ENCODE measurements at places on chromosomes 2 and 18.

GRCh38 chr18:63590373-63590772 lies 3.2 kb downstream of the SERPINB13 start:
- DNase-seq, result no peak

- peak; percentile 75 for DNase-seq
Observed at GRCh38 chr18:10379522-10379921, 74.9 kb upstream of the APCDD1 start.

DNA sequence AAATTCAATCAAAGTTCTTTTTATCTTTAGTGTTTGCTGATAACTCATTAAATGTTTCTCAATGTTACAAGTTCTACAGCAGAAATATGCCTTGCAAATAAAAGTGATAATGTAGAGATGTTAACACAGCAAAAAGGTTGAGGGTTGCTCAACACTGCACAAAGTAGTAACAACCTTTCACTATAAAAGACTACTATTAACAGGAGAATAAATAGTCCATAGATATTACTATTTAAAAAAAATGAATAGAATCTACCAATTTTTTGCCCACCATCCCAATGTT lies 378.1 kb downstream of the RBM43 start:
- no peak for DNase-seq

DNA sequence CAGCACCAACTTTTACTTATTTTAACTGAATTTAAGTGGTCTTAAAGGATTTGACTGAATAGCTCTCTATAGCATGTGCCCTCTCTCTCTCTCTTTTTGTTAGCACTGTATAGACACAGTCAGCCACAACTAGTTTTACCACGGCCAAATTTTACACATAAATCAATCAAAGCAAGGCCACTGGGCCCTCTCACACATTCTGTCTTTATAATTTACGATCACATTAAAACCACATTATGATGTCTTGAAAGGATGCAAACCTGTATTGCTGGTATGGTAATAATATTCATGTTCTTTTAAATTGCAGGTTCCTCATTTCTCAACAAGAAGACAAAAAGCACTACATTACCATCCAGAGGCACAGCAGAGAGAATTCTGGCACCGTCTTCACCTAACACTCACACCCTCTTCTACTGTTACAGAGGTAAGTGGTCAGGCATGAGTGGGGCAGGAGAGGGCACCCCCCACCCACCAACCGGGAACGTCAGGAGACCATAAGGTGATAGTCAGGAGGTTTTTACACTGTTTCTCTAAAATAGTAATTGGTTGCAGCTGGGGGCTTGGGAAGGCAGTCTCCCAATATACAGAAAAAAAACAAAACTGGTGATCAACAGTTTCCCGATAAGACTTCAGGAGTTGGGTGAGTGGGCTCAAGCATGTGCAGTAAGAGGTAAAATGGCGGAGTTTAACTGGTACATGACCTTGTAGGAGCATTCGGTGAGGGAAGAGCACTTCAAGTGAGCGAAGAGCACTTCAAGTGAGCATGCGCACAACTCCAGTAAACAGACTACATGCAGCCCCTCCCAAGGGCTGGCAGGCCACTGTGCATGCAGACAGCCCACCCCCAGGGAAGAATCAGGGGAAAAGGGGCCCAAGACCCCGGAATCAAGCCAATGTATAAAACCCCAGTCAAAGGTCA lies 296.7 kb downstream of the PIEZO2 start:
- DNase-seq, result no peak

- no peak for DNase-seq
Observed at GRCh38 chr2:14855751-14856150, 223.2 kb downstream of the LRATD1 start.

- no peak for DNase-seq
Observed at GRCh38 chr18:78664848-78665247, 314.8 kb upstream of the SALL3 start.

DNA sequence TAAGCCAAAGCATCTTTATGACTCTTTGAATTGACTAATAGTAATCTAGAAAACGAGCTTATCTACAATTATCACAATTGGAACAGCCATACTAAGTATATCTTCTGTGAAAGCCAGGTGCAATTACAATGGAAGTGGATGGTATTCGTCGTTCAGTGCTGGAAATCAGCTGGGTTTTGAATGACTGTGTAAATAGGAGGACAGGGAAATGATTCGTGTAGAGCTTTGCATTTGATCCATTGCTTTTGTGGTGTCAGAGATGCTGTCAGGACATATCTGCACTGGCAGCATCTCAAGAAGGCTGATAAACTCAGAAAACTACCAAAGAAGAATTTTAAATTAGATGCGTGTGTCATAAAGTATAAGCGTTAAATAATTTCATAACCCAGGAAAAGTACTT lies 187.1 kb downstream of the ZNF407 start:
- DNase-seq, result peak; percentile 80

DNA sequence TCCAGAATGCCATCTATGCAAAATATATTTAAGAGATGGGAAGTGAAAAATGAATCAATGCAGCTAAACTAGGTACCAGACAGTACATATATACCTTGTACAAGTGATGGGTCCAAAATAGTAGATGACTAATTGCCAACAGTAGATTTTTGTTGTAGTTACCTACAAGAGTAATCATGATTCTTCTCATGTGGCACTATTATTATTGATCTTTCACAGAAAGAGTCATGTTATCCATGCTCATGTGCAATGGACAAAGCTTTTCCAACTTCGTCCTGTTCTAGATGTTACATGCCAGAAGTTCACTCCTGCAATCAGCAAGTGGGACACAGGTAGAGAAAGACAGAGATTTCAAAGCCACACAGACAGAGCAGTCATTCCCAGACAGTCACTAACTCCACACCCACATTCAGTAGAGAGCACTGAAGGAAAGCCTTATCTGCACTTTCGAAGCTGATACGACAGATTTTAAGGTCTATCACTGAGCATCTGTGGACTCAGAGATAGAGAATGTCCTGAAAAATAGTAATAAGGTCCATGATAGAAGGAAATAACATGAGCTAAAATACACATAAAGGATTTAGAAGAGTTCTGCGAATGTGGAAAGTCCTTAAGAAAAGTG lies 101.6 kb upstream of the ITPRID2 start:
- DNase-seq, result no peak

DNA sequence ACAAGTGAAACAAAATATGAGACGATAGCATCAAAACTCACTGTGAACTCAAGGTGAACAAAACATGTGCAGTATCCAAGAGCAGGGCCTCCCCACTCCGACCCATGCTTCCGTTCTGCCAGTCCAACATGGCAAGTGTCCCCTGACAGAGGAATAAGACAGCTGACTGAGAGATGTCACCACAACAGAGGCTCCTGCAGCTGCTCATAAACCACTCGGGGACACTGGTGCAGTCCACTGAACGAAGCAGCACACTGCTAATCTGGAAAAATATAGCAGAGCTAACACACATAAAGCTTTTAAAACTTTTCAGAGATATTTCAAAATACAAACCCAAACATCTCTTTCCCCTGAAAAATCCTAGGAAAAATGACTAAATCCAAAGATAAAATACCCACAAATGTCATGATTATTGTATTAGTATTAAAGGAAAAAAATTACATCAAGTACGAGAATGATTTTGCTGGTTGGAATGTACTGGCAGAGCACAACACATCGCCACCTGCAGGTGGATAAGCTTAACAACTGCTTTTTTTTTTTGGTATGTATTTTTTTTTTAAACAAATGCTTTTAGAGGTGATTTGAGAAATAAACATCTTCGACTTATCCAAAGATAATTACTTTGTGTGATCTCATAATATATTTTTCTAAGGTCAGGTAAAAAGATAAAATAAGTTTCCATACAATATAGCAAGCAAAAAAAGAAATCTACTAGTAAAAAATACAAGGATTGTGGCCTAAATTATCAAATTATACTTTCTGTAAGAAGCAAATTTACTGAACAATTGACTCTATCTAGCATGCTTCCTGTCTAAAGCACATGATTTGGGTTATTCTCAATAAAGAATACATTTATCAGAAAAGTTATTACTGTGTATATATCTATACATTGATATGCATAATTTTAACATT lies 18.6 kb downstream of the THADA start:
- peak; percentile 51 for DNase-seq

GRCh38 chr2:184032983-184033382 lies 565.3 kb upstream of the ZNF804A start:
- no peak for DNase-seq

DNA sequence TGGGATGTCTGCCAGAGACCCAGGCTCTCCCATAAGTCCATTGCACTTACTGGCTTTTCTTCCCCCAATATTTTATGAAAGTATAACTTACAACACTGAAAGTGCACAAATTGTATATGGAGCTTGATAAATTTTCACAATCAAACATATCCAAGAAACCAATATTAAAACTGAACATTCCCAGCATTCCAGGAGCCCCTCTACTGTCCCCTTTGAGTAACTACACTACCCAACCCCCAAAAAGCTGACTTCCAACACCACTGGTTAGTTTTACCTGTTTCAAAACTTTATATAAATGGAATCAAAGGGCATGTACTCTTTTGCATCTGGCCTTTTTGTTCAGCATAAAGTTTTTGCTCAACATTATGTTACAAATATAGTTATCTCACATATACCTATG lies 35.2 kb upstream of the PKDCC start:
- no peak for DNase-seq

DNA sequence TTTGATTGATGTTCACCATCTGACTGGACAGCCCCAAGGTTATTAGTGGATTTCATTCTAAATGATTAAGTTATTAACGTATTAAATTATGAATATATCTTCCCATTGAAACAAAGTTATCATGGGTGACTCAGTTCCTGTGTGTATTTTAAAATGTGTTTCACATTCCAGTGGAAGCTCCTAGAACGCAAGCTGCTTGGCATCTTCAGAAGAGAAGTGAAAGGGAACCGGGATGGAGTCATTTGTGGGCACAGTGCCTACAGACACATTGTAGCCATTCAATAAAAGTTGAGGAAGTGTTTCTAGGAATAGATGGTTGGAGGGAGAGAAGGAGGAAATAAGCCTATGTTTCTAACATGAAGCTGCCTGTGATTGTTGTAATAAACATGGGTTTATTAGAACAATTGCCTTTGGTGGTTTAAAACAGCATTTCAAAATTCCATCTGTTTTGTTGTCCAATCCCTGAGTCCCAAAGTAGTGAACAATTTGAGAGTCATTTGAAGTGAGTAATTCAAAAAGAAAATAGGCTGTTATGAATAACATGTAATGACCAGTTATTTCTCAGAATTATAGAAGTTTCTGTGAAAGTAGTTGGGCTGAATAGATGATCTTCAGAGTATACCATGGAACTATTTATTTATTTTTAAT lies 143.5 kb downstream of the PKP4 start:
- no peak for DNase-seq

GRCh38 chr2:25400169-25400568 lies 58.4 kb upstream of the DNMT3A start:
- no peak for DNase-seq

GRCh38 chr2:182447863-182448262 lies 21.0 kb upstream of the PDE1A start:
- no peak for DNase-seq

DNA sequence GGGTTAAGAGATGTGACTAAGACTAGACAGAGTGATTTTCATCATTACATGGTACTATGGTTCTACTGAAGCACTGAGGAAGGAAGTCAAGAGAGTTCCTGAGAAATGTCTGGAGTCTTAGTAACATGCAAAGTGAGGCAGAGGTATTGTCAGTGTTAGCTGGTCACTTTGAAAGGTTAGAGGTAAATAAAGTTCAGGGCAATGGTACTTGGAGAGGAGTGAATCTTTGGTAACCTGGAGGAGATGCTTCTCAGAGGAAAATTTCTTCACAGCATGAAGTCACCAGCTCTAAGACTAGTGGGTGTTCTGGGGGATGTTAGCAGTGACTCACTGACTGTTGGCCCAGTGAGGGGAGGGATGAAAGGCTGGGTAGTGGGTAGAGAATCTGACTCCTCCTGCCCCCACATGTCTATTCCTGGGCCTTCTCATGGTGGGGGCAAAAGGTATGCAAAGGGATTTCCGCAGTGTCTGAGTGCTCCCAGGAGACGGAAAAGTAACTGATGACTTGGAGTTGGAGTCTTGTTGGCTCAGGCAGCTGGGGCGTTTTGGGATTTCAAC lies 23.3 kb upstream of the IL1RN start:
- DNase-seq, result no peak

- DNase-seq, result no peak
Observed at GRCh38 chr2:205752296-205752820, 70.1 kb downstream of the NRP2 start.

DNA sequence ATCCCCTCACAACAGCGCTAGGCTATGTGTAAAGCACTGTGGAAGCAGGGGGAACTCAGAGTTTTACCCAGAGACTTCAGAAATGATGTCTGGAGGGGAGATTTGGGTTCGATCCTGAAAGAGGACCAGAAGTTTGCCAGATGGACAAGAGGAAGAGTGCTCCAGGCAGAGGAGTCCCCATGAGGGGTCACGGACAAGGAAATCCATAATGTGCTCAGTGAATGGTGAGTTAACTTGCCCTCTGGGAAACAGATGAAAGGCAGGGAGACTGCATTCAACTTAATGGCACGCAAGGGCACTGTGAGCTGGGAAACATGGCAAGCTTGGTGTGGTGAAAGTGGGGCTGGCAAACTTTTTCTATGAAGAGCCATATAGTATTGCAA lies 6.0 kb upstream of the ASAP2 start:
- no peak for DNase-seq

GRCh38 chr2:157122776-157123175 lies 134.7 kb upstream of the GALNT5 start:
- DNase-seq, result no peak

DNA sequence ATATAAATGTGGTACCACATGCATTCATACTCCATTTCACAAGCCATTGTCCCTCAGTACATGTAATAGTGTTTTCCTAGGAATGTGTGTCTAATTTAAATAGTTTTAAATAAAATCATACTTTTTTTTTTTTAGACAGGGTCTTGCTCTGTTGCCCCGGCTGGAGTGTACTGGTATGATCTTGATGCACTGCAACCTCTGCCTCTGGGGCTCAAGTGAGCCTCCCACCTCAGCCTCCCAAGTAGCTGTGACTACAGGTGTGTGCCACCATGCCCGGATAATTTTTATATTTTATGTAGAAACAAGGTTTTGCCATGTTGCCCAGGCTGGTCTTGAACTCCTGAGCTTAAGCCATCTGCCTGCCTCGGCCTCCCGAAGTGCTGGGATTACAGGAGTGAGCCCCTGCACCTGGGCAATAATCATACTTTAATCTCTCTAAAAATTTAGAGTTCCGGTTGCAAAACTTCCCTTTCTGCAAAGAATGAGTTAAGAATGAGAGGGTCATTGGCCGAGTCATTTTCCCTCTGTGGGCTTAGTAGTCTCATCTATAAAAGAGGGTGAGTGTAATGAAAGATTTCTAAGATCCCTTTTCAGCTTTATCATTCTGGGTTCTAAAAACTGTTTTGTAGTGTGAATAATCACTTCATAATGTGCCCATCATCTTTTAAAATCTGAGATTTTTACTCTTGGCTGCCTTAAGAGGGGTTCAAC lies 116.0 kb upstream of the PELI1 start:
- no peak for DNase-seq

- DNase-seq, result peak; percentile 41
Observed at GRCh38 chr2:209772290-209772685, 656 bp downstream of the UNC80 start.

- DNase-seq, result no peak
Observed at GRCh38 chr18:8776013-8776943, 70.9 kb downstream of the MTCL1 start.

GRCh38 chr2:108630567-108631405 lies 88.5 kb upstream of the RANBP2 start:
- no peak for DNase-seq

GRCh38 chr2:71129114-71129901 lies 721 bp downstream of the MCEE start:
- no peak for DNase-seq

GRCh38 chr2:234930397-234930796 lies 21.4 kb upstream of the SH3BP4 start:
- DNase-seq, result no peak

GRCh38 chr18:66167829-66168684 lies 417.2 kb downstream of the CDH7 start:
- no peak for DNase-seq
